Nucleus accumbens (tissue), 56 donors: ENCODE measurements at places on chromosomes 2 and 18.

DNA sequence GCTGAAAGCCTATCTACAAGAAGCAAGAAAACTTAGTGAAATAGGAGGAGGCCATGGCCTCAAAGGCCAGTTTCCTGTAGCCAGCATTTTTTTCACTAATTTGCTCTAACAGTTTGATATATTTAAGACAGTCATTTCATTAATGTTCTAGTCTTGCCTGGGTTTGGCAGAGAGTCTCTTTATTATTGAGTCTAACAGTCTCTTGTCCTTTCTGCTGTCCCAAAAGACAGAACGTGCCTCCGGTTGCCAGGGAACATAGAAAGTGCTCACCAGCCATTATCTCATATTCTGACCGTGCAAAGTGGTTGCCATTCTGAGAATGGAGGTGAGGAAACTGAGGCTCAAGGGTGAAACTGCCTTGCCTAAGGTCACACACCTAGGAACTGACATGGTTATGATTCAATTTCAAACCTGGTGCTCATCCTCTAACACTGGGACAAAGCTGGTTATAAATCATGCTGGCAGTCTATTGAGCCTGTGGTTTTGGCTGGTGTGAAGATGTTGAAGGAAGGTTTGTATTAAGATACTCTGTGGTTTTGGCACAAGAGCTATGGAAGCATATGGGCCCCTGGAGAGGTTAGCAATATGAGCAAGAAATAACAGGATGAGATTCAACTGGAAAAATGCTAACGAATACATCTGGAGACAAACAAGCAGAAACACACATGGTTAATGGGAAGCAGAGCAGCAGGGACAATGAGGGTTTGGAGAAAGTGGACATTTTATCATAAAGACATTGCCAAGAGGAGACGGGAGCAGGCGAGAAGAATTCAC, 903.3 kb upstream of the KLHL29 start:
- no peak for DNase-seq

DNA sequence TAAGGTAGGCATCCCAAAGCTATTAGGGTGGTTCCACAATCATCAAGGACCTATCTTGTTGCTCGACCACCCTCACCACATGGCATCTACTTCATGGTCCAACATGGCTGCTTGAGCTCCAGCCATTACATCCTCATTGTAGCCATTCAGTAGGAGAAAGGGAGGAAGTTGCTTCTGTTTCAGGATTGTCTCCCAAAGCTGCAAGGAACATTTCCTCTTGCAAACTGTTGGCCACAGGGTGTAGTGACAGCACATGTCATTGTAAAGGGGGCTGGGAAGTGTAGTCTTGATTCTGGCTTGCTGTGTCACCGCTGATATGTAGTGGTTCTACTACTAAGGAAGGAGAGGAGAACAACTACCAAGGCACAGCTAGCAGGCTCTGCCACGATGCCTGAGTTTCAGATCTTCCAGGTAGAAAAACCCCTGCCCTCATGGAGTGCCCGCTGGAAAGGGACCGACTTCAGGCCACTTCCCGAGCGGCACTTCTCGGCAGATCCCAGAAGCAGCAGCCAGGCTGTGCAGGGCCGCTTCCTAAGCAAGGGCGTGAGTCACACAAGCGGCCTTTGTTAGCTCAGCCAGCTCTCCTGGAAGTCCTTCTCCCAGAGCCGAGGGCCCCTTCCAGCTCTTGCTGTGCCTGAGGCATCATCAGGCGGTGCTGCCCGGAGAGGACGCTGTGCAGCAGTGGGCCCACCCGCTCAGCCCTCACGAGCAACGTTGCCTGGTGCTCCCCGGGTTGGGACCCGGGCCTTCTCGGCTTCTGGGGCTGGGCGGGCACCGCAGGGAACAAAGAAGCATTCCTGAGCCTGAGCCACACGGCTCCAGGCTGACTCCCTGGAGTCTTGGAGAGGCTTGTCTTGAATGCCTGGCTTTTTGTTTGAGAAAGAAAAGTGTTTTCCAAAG, 58.2 kb downstream of the HS6ST1 start:
- peak; percentile 42 for DNase-seq

DNA sequence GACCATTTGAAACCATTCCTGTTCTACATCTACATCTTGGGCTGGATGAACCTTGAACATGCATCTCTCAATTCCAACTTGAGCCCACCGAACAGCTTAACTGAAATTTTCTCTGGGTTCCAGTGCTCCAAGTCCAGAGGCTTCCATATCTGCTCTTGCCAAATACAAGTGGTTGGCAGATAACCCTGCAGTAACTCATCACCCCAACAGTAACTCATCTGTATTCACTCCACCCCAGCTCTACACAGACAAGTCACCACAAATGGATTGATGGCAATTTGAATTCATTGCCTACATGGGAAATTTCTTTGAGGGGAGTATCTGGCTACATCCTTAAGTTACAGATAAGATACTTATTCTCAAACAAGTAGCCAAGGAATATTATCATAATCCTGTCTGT, 502.4 kb upstream of the TNP1 start:
- no peak for DNase-seq

DNA sequence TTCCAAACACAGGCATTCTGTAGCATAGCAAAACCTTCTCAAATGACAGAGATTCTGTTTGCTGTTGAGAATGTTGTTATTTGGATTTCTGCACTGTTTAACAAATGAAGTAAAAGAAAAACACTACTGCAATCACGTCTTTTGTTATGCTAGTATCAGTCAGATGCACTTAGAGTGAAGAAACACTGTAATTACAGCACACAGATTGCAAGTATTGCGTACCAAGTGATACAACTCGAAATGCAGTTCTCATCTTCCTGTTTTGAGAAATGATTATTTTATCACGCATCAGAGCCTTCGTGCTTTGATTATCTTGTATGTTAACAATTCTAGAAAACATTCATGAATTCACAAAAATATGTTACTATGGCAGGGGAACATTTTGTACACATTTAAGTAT, 41.8 kb upstream of the KLF11 start:
- no peak for DNase-seq

- no peak for DNase-seq
Observed at GRCh38 chr18:4755848-4756247, 300.7 kb upstream of the DLGAP1 start.

GRCh38 chr2:206858687-206859329, 80.5 kb upstream of the CPO start:
- DNase-seq: no peak
